ENCODE measurements at places on chromosomes 4 and X.

GRCh38 chr4:124505211-124505610, 207.3 kb downstream of the ANKRD50 start:
- DNase-seq: no peak

- DNase-seq: no peak
Observed at GRCh38 chr4:81214881-81215868, at the start of gene PRKG2. Gene PRKG2, minus strand, starts transcription at chr4:81215222. Its CDS starts 10,175 bp downstream, at chr4:81205047.

GRCh38 chrX:74292808-74293123, 11.2 kb upstream of the ZCCHC13 start:
- no peak for DNase-seq

- no peak for DNase-seq
Observed at GRCh38 chr4:47597696-47598095, 112.6 kb downstream of the ATP10D start.

DNA sequence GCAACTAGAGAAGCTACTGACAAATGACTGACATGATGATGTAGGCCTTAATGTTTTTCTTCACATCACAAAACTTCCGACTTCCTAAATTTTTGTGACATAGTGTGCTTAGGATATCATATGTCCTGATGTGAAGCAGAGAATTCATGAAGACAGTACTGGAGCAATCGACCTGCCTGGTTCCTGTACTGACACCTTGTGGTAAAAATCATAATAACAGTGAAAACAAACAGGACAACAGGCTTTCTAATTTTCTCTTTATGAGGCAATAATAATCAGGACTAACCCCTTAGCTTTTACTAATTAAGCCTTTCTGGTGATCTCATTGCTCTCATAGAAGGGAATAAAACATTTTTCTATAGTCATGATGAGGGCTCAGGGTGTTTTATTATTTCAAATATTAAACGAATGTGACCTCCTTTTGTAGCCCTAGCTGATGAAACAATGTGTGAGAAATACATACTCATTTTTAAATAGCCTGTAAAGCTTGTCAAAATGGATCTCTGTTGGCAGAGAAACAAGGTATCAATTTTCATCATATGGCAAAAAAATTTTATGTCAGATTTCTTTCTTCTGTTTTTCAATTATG, 158.4 kb downstream of the TENT5D start:
- DNase-seq: peak; percentile 1

- no peak for DNase-seq
Observed at GRCh38 chr4:26482508-26483462, 7.5 kb downstream of the CCKAR start.

DNA sequence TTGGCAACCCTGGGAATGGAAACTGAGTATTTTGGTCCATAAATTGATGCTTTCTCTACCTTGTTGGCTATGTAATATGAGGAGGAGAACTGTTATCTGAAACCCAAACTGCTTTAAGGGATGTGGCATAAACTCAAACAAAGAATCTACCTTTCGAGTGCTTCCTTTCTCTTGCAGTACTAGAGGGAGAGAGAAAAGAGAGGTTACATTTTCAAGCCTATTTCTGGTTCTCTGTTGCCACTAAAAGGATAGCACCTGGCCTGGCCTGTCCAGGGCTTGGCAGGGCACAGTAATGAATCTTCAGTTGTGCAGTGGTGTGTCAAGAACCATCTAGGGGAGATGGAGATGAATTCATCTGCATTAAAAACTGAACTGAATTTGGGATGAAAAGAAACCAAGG, 308.6 kb downstream of the PTTG2 start:
- DNase-seq: no peak

GRCh38 chr4:76969941-76970529, 20.5 kb downstream of the SEPTIN11 start:
- no peak for DNase-seq

GRCh38 chr4:187184508-187184907, 460.9 kb upstream of the FAT1 start:
- no peak for DNase-seq

- no peak for DNase-seq
Observed at GRCh38 chr4:1126506-1126905, 13.1 kb upstream of the RNF212 start.

GRCh38 chrX:39619182-39620009, 478.4 kb downstream of the BCOR start:
- DNase-seq: no peak

- DNase-seq: no peak
Observed at GRCh38 chrX:22650691-22651090, 349.1 kb upstream of the DDX53 start.

DNA sequence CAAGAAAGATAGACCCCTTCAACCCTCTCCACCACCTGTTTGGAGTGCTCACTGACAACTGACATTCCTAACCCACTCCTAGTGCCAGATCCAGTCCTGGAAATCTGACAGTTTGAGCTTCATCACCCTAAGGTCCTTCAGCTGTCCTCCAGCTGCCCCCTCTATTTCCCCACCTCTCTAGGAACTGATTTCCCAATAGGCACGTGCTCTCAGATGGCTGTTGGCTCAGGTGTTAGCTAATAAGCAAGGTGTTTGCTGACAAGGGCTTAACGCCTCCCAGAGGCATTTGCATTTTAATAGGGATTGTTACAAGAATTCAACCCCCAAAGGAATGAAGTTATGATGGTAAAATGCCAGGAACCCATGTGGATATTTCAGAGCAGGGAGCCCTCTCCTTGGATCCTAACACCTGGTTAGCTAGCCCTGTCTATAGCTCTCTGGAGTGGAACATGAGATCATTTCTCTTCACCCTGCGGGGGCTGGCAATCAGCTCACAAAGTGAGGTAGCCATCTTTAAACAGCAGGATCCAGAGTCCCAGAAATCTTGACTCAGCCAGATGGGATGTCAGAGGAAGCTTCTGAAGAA, 348.5 kb upstream of the SFRP2 start:
- no peak for DNase-seq

- DNase-seq: no peak
Observed at GRCh38 chr4:158915683-158916241, 146.9 kb downstream of the FNIP2 start.

DNA sequence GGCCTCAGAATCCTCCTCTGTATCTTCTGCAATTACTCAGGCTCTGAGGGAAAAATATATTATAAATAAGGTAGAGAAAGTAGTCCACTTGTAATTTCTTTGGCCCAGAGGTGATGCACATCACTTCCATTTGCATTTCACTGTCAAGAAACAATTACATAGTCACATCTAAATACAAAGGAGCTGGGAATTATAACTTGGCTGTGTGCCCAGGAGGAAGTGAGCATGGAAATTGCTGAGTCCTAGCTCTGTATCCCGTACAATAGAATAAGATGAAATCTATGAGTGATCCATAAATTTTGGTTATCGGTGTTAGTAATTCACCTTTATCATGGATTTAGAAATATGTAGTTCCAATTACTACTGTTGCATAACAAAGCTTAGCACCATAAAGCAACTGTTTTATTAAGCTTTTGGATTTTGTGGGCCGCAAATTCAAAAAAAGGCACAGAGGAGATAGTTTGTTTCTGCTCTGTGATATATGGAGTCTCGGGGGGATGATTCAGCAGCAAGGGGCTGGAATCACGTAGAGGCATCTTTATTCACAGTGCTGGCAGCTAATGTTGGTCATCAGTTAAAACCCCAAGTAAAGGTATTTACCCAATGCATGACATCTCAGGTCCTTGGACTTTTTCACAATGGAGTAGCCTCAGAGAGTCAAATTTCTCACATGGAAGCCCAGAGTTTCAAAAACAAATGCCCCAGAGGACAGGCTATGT, 241.4 kb upstream of the GALNT7 start:
- DNase-seq: no peak

- no peak for DNase-seq
Observed at GRCh38 chr4:37639551-37640285, 46.5 kb downstream of the RELL1 start.

DNA sequence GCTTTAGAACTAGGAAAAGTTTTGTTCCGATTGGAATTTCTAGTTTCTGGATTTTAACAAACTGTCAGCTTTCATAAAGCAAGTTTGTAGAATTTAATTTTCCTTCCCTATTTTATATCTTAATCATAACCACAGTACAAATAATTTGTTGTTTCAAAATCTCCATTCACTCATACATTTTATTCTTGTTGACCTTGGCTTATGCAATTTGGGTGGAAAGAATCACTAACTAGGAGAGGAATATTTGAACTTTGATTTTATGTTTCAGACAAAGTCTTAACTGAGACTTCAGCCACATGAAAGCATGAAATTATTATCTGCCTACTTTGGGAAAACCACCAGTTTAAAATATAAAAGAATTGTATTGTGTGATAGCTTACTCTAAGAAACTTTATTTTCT, 427.9 kb downstream of the SPRY1 start:
- DNase-seq: no peak

DNA sequence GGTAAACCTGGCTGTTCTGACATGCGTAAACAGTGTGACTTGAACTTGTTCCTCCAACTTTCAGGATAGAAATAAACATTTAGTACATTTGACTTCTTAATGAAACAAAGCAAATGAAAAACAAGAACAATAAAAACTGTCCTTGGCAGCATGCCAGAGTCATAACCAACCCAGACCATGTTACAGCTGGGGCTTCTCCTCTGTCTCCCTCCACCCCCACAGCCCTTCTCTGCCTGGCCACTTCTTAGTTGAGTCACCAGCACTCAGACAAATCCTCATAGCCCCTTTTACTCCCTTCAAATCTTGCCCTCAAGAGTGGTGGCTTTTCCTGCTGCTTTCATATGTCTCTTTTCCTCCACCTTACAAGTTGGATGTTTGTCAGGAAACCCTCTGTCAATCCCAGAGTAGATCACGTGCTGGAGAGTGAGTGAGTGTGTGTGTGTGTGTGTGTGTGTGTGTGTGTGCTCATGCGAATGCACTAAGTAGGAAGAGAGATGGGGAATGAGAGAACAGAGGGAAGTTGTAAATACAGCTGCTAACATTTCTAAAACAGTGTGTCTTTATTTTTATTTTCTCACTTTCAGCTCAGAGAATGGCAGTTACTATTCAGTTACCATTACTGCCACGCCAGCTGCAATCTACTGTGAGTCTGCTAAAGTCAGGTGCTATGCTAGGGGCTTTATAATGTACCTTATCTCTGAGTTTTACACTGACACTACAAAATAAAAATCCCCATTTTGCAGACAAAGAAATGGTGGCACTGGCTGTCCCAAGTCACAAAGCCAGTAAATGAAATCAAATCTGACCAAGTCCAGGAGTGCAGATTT, 15.0 kb downstream of the SCARB2 start:
- peak; percentile 86 for DNase-seq

GRCh38 chr4:101198682-101199339, 148.5 kb downstream of the PPP3CA start:
- DNase-seq: no peak

GRCh38 chrX:7389576-7389975, 241.6 kb upstream of the PUDP start:
- no peak for DNase-seq

- peak; percentile 57 for DNase-seq
Observed at GRCh38 chrX:150365990-150366911, 3.1 kb downstream of the MAMLD1 start.

DNA sequence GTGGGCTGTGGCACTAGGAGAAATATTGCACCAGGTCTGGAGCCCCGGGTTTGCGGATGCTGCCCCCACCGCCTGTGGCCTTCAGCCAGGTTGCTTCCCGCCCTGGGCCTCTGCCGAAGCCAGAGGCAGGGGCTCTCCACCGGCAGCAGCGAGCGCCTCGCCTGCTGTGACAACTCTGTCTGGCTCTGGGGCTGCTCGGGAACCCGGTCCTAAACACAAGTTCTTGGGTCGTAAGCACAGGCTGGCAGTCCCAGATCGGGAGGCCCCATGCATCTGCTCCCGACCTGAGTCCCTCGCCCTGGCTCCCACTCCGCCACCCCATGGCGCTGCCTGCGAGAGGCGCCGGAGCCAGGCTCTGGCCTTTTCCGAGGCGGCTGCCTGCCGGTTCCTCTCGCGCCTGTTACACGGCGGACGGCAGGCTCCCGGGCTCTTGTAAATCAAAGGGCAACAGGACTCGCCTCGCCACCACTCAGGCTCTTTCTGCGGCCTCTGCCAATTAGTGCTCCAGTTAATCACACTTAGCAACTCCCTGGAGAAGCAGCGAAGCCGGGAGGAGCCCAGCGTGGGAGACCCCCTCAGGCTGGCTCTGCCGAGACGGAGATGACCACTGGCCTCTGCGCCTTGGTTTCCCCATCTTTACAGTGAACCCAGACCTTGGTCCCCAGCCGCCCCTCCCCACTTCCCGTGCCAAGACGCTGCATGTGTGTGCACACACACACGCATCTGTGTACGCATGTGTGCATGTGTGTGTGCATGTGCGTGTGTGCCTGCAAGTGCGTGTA, 109.2 kb downstream of the DCTD start:
- no peak for DNase-seq

GRCh38 chr4:6460876-6461275, 11.5 kb downstream of the PPP2R2C start:
- DNase-seq: no peak
